ENCODE measurements at places on chromosomes 11 and 22. TPM values are rescaled to one million over a fixed set of nuclear protein-coding genes. Genes with fewer than 3 reads are reported as not detected.

PKNOX2 gene
- total RNA-seq: 2.6 TPM

STT3A gene
- total RNA-seq: 78.6 TPM

SCO2 gene
- 8.4 TPM for total RNA-seq

FOSL1 gene
- 26.8 TPM for total RNA-seq

SCARF2 gene
- total RNA-seq: 26.1 TPM

PKDREJ gene
- not detected for total RNA-seq
